NCI-H1417 (cell line): ENCODE measurements at places on chromosomes 1 and 21.
A peak's percentile ranks its signal among the peaks of the same experiment; 100 is the strongest.

GRCh38 chr1:53837646-53837923 lies 511 bp downstream of the NDC1 start:
- DNase-seq: no peak

DNA sequence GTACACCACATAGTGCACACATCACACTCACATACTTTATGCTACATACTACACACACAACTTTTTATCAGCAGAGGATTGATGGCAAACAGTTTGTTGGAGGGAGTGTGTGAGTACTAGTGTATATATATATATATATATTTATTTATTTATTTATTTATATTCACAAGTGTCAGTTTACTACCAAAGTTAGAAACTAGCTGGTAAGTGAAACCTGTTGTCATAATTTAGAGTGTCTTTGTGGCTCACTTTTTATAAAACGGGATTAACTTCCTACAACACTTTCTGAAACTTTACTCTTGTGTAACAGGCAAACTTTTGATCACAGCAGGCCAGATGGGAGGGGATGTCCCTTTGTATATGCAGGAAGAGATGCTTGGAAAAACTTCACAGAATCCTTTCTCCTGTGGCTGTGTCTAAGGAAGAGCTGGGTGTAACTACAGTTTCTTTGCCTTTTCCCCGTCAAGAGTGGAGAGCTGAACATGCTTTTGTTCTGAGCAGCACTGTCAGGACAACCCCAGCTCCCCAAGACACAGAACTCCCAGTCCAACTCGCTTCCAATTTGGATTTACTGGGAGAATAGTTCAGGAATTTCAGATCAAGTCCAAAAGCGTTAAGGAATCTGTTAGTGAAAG lies 1.9 kb upstream of the SAMD13 start:
- no peak for DNase-seq

- no peak for DNase-seq
These were observed 94.6 kb upstream of the SLC44A3 start for GRCh38 chr1:94725566-94725965.

- DNase-seq: no peak
These were observed 94.6 kb downstream of the VPS13D start for GRCh38 chr1:12324423-12324822.

- peak; percentile 9 for DNase-seq
These were observed 179.0 kb downstream of the EIF4G3 start for GRCh38 chr1:20997602-20998224.

GRCh38 chr1:67831850-67832513 lies 1.3 kb downstream of the GNG12 start:
- peak; percentile 86 for DNase-seq

DNA sequence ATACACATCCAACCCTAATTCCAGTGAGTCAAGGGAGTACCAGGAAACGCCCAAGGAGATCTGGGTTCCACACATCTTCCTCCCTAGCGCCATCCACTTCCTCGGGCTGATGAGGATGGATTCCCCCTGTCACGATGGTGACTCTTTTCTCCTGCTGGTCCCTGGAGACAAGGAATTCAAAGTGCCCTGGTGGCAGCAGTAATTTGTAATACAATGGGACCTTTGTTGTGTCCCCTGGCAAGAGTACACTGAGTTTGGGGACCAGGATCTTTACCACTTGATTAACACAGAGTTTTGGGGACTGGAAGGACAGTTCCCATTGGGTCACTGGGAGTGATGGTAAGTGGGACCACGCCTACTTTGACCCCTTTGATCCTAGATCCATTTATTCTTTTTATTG lies 9.4 kb upstream of the JAK1 start:
- no peak for DNase-seq

DNA sequence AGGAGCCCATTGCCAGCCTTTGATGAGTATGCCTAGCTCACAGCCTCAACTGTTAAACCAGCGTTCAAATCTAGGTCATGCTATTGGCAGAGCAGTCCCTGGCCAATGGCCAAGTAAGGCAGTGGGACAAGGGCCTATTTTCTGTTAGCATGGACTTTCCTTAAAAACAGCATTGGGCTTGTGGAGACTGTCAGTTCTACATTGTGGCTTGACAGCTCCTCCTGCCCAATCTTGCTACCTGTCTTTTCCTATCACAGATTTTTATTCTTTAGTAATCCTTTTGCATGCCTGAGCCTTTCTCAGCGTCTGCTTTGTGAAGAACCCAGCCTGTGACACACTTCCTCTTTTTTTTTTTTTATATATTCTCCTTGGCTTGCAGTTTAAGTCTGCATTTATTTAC lies 56.4 kb downstream of the DIP2A start:
- DNase-seq: no peak

- peak; percentile 72 for DNase-seq
These were observed 4.3 kb downstream of the RUSC1 start for GRCh38 chr1:155324717-155325602.

GRCh38 chr1:23152966-23153684 lies 15.5 kb downstream of the LUZP1 start:
- no peak for DNase-seq

DNA sequence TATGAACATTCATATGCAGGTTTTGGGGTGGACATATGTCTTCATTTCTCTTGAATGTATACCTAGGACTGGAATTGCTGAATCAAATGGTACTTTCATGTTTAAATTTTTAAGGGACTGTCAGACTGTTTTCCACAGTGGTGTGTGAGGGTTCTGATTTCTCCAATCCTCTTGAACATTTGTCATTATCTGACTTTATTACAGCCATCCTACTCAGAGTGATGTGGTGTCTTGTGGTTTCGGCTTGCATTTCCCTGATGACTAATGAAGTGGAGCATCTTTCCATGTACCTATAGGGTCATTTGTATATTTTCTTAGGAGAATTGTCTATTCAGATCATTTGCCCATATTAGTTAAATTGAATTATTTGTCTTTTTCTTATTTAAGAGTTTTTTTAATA lies 35.4 kb upstream of the ZNF281 start:
- DNase-seq: no peak

GRCh38 chr1:53065391-53065790 lies 3.4 kb downstream of the PODN start:
- DNase-seq: no peak

GRCh38 chr1:41661428-41662060 lies 177.1 kb upstream of the EDN2 start:
- DNase-seq: peak; percentile 58

GRCh38 chr1:231982871-231983587 lies 356.4 kb downstream of the DISC1 start:
- no peak for DNase-seq

GRCh38 chr1:159077120-159077961 lies 775 bp upstream of the AIM2 start:
- DNase-seq: no peak

GRCh38 chr1:22792396-22793160 lies 81.9 kb downstream of the EPHB2 start:
- DNase-seq: no peak

GRCh38 chr1:197998110-197998509 lies 80.9 kb downstream of the LHX9 start:
- no peak for DNase-seq

- no peak for DNase-seq
These were observed 128.3 kb upstream of the TNR start for GRCh38 chr1:175871647-175872046.

- DNase-seq: no peak
These were observed 81.9 kb upstream of the POU3F1 start for GRCh38 chr1:38128511-38128910.

DNA sequence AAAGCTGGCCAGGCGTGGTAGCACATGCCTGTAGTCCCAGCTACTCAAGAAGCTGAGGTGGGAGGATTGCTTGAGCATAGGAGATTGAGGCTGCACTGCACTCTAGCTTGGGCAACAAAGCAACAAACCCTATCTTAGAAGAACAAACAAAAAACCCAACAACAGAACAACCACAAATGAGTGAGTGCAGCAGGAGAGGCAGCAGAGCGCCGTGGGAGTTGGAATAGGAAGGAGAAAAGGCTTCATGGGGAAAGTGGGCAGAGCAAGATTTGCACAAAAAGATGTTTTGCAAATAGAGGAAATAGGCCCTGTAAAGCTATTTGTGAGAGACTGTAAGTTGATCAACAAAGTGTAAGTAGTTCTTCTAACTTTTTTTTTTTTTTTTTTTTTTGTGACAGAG lies 19.6 kb downstream of the SMAP2 start:
- no peak for DNase-seq

GRCh38 chr1:167484726-167485502 lies 33.4 kb downstream of the CD247 start:
- DNase-seq: no peak
